ENCODE measurements at places on chromosomes 11 and 22. TPM values are rescaled to one million over a fixed set of nuclear protein-coding genes. Genes with fewer than 3 reads are reported as not detected.

- DNase-seq: no peak
These were observed 525.8 kb upstream of the FAT3 start for GRCh38 chr11:91698845-91699244.

DNA sequence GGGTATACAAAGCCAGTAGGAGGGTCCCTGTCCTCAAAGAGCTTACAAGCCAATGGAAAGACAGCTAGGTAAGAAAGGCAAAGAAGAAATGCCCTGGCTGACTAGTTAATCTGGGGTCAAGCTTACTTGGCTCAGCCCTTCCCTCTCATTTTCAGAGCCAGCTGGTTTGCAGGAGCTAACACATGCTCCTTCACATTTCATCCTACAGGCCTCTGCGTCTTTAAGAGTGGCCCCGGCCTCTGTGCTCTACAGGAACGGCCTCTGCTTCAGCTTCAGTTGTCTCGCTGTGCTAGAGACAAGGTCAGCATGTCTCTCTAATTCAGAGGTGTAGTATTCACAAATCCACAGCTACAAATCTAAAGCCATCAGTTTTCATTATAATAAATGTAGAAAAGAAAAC lies 15.2 kb downstream of the ALKBH8 start:
- DNase-seq: no peak

The C11orf87 gene
- total RNA-seq: not detected

The HINFP gene
- total RNA-seq: 11.7 TPM
